ENCODE measurements at places on chromosomes 7 and 10. TPM values are rescaled to one million over a fixed set of nuclear protein-coding genes. Genes with fewer than 3 reads are reported as not detected.

The DNAJC2 gene
- 12.0 TPM for total RNA-seq

The TMEM229A gene
- 0.66 TPM for total RNA-seq

The ARMS2 gene
- total RNA-seq = not detected

The CRYGN gene
- total RNA-seq = 0.43 TPM

The GIMAP2 gene
- total RNA-seq = 19.1 TPM

The OR9A2 gene
- total RNA-seq = not detected

The EZH2 gene
- 3.7 TPM for total RNA-seq

The GOLGA7B gene
- 3.3 TPM for total RNA-seq

The PRF1 gene
- 7.3 TPM for total RNA-seq

The ANXA8L1 gene
- total RNA-seq = not detected

The HTR5A gene
- total RNA-seq = not detected

The ZNF394 gene
- total RNA-seq = 27.3 TPM

The CAMK1D gene
- total RNA-seq = 19.4 TPM

The METTL27 gene
- total RNA-seq = 3.1 TPM

The CFAP46 gene
- 1.0 TPM for total RNA-seq

Data from mucosa of gallbladder (tissue), 1 donor.